ENCODE measurements at places on chromosomes 2 and 18. TPM values are rescaled to one million over a fixed set of nuclear protein-coding genes. Genes with fewer than 3 reads are reported as not detected.

LHCGR gene
- not detected for total RNA-seq

NMS gene
- total RNA-seq = not detected

GYPC gene
- 46.4 TPM for total RNA-seq

ABCB11 gene
- not detected for total RNA-seq

CXCR2 gene
- total RNA-seq = not detected

PAIP2B gene
- total RNA-seq = 0.73 TPM

ANKRD62 gene
- total RNA-seq = not detected

TUBA4B gene
- not detected for total RNA-seq

C2orf66 gene
- not detected for total RNA-seq

DSG4 gene
- total RNA-seq = not detected

BMP10 gene
- total RNA-seq = not detected

ADI1 gene
- 38.0 TPM for total RNA-seq

VWA3B gene
- not detected for total RNA-seq

UGT1A4 gene
- total RNA-seq = not detected

MFF gene
- total RNA-seq = 66.8 TPM

VSNL1 gene
- not detected for total RNA-seq

LBX2 gene
- total RNA-seq = 2.3 TPM

LCT gene
- not detected for total RNA-seq
